Activated CD4-positive, alpha-beta memory T cell treated with anti-CD3 and anti-CD28 coated beads for 36 hours (primary cell): ENCODE measurements at places on chromosomes 7 and 10. TPM values are rescaled to one million over a fixed set of nuclear protein-coding genes. Genes with fewer than 3 reads are reported as not detected.
A peak's percentile ranks its signal among the peaks of the same experiment; 100 is the strongest.

DNA sequence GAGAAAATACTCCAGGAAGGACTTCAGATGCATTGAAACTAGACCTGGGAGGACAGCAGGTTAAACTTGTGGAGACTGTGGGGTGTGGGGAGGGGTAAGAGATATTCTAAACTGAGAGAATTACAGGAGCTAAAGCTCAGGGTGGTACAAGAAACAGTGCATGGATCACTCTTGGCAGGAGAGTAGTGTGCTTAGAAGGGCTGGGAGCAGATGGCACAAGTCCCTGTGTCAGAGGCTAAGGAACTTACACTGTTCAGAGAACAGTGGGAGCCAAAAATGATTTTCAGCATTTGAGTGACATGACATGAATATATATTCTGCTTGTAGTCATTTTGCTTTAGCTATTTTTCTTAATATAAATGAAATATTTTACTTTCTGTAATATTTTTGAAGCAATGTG is 36.0 kb upstream of the LAMB1 start:
- no peak for DNase-seq

- peak; percentile 95 for DNase-seq
Observed at GRCh38 chr7:149125863-149126661, at the start of gene ZNF425. Gene ZNF425, minus strand, starts transcription at chr7:149126324. Its CDS starts 111 bp downstream, at chr7:149126213.

DNA sequence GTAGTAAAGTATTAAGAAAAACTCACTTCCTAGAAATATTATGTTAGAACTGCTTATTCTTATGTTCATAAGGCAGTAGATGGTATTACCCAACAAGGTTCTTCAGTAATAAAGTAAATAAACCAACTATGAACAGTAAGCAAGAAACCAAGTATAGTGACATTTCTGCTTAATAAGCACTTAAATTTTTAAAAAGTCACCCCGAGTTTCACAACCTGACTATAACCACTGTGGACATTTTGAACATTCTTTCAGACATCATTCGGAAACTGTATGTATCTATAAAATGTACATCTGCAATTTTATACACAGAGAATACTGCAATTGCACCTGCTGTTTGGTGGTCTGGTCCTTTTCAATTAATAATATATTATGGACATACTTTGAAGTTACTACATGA is 1073.6 kb downstream of the XPNPEP1 start:
- no peak for DNase-seq

- DNase-seq = no peak
Observed at GRCh38 chr7:107551936-107552335, 11.8 kb downstream of the COG5 start.

KLF14 gene
- total RNA-seq = not detected

GRCh38 chr7:140390466-140391190 is 7.7 kb downstream of the SLC37A3 start:
- peak; percentile 65 for DNase-seq

DNA sequence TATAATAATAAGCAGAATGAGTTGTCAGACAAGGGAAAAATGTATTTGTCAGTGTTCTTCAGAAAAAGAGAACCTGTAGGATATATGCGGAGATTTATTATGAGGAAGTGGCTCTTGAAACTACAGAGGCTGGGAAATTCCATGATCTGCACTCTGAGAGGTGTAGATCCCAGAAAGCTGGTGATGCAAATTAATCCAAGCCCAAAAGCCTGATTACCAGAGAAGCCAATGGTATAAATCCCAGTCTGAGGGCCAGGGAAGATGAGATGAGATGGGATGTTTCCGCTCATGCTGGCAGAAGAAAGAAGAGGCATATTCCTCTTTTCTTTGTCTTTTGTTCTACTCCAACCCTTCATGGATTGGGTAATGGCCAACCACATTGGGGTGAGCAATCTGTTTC is 732.8 kb upstream of the IGFBP3 start:
- no peak for DNase-seq

DNA sequence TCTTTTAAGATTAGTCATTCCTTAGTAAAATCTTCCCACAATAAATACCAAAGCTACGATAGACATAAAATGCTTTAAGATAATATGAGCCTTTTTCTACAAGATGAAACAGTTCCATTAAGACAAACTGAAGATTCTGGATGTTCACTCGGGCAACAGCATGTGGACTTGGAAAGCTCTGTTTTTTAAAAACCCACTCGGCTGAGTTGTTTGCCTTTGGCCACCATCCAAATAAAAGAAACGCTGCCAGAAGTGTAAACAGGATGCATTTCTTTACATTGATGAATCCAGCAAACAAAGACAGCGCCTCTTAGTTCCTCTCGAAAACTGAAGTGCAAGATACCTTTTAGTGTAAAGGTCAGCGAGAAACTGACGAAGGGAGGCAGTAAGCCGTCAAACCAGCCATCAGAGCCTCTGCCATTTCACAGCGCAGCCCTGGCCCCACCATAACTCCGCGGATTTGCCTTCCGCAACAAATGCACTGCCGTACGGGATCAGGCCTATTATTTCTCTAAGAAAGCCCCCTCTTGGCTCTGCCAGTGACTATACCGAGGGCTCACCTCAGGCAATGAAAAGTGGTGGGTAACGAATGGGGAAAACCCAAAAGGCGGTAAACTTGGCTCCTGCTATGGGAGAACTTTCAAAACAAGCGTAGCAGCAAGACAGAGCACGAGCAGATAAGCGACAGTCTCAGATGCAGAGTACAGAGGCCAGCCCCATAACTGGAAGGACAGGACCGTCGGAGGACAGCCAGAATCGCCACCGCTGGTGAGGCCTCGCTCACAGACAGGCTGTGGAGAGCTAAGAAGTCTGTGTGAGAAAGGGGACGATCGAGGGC is 41.4 kb downstream of the GNA12 start:
- no peak for DNase-seq

DNA sequence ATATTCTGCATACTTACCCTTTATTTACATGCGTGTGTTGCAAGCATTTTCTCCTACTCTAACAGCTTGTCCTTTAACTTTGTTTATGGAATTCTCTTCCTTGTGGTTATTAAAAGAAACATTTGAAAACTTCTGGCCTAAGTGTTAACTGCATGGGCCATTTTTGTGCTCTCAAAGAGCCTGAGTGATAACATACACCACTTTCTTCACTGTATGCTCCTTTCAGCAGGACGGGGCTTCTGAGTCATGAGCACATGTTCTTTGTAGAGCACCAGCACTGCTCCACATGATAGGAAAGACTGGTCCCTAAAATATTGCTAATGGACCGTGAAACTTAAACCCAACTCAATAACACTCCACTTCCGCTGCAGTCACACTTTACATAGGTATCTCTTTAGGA is 1093.6 kb upstream of the GHITM start:
- DNase-seq = no peak

- DNase-seq = no peak
Observed at GRCh38 chr7:506391-506831, 13.2 kb downstream of the PDGFA start.

- no peak for DNase-seq
Observed at GRCh38 chr7:31083210-31083786, 31.2 kb downstream of the ADCYAP1R1 start.

PTPRN2 gene
- total RNA-seq = 0.51 TPM

- DNase-seq = no peak
Observed at GRCh38 chr7:77321300-77321699, 94.8 kb downstream of the GSAP start.

CTNNA3 gene
- total RNA-seq = not detected

GRCh38 chr10:6423004-6423403 is 157.1 kb downstream of the PRKCQ start:
- peak; percentile 76 for DNase-seq

- DNase-seq = no peak
Observed at GRCh38 chr7:136877509-136877908, 9.1 kb downstream of the CHRM2 start.

DNA sequence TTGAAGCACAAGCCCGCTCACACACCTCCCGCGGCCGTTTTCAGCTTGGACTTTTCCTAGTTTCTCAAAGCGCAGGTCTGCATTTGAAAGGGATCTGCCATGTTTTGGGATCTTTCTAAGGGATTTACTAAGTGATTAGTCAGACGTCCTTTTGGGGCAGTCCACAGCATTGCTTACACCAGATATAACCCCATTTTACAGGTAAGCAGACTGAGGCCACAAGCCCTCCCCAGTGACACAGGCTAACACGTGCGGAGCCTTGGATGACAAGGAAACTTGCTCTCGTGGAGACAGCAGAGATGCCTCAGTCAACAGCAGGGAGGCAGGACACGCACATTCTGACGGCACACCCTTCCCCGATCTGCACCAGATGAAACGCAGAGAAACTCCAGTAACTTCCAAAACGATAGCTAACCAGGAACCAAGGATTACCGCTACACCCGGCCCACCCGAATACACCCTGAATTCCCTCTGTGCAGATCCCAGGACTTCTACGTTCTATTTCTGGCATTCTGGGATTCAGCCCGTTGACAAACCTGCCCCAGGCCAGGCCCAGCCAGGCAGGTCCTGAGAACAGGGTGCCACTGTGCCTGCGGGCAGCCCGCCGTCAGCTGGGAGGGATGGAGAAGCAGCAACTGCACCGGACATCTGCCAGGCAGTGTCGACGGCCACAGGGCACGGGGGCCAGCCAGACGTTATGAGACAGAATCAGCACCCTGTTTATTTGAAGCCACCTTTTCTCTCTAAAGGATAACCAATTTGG is 27.9 kb downstream of the FOXL3 start:
- no peak for DNase-seq

DNA sequence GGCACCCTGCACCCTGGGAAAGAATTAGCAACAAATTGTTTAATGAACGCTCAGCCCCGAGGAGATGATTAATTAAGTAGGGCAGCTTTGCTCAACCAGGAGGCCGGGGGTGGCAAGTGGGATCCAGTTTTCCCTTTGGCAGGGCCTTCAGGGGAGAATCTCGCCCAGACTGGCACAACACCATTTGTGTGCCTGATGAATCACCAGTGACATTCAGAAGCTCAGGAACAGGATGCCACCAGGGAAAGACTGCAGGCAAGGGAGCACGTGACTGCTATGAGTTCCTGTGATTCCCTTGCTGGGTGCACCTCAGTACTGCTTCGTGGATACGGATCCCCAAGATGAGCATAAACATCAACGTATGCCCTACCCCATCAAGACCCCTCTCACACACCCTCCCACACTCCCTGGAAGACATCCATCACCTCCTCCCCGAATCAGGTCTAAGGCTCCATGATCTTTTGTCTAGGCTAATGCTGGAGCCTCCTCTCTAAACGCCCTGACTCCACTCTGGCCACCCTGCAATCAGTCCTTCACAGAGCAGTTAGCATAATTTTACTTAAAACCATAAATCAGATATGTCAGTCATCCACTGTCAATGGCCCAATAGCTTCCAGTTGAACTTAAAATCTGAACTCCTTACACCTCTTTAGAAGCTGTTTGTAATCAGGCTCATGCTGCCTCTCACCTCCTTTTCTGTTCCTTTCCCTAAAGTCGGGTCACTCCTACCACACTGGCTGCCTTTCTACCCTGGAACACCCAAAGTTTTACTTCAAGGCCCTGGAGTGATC is 109.2 kb upstream of the AGK start:
- DNase-seq = no peak

GRCh38 chr10:114315566-114316420 is 76.7 kb downstream of the VWA2 start:
- DNase-seq = no peak

DNA sequence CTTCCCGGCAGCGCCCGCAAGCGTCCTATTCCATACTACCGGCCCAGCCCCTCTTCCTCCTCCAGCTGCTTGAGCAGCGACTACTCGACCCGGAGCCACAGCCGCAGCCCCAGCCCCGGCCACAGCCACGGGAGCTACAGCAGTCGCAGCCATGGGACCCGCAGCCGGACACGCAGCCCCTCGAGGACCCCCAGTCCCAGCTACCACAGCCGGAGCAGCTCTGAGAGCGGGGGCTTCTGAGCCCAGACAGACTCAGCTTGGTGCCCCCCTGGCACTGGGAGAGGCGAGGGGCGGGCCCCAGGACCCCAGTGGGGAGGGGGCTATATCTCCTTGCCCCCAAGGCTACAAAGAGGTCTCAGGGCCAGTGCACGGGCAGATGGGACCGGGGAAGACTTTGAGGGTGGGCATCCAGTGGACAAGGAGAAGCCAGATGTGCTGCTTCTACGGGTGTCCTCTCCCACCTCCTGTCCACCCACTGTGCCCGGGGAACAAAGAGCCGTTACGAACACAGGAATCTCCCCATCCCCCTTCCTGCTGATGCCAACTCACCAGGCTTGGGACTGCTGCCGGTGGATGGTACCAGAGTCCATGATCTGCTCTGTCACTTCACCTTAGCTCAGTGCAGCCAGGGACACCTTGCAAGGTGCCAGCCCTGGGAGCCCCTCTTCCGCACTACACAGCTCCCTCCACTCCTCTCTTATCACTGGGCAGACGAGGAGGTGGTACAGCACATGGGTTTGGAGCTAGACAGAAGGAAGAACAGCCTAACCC is 16.7 kb upstream of the HSPB1 start:
- no peak for DNase-seq

PCLO gene
- total RNA-seq = 0.02 TPM

GRCh38 chr7:116215551-116215950 is 5.2 kb downstream of the TES start:
- no peak for DNase-seq

SKIDA1 gene
- total RNA-seq = 0.21 TPM

DNA sequence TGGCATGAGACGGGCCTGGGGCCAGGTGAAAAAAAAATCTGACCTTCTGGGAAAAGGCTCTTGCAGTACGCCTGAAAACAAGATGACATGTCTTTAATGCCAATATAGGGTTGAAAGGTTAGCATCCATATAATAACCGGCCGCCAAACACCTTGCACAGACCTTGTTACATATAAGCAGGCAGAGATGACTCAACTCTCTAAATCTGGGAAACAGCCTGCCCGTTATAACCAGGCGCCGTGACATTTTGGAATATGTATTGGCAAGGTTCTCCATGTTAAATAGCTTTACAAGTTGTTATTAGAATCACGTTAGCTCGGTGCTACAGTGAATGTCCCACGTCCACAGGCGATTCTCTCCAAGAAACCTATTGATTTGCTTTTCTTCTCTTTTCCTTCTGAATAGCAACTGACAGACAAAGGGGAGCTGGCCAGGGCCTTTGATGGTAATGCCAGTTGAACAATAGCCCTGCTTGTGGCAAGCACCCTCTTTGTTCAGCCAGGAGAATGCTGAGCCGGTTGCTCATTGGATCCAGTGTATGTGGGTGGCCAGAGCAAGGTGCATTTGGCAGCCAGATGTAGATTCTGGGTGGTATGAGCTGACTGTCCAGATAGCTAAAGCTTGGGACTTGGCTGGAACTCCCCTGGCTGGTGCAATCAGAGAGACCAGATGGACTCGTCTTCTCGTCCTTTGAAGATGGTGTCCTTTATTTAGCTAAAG is 80.1 kb upstream of the AUTS2 start:
- no peak for DNase-seq

GRCh38 chr10:68604441-68604840 is 44.3 kb downstream of the TET1 start:
- DNase-seq = no peak

MINDY4 gene
- 1.6 TPM for total RNA-seq

WEE2 gene
- total RNA-seq = not detected

- no peak for DNase-seq
Observed at GRCh38 chr7:3041986-3042675, 1.5 kb downstream of the CARD11 start.

MYO3A gene
- total RNA-seq = not detected

- peak; percentile 64 for DNase-seq
Observed at GRCh38 chr10:71746344-71747037, 26.8 kb downstream of the VSIR start.

MET gene
- 1.8 TPM for total RNA-seq

FLNC gene
- not detected for total RNA-seq
